ENCODE measurements at places on chromosomes 7 and 10.

DNA sequence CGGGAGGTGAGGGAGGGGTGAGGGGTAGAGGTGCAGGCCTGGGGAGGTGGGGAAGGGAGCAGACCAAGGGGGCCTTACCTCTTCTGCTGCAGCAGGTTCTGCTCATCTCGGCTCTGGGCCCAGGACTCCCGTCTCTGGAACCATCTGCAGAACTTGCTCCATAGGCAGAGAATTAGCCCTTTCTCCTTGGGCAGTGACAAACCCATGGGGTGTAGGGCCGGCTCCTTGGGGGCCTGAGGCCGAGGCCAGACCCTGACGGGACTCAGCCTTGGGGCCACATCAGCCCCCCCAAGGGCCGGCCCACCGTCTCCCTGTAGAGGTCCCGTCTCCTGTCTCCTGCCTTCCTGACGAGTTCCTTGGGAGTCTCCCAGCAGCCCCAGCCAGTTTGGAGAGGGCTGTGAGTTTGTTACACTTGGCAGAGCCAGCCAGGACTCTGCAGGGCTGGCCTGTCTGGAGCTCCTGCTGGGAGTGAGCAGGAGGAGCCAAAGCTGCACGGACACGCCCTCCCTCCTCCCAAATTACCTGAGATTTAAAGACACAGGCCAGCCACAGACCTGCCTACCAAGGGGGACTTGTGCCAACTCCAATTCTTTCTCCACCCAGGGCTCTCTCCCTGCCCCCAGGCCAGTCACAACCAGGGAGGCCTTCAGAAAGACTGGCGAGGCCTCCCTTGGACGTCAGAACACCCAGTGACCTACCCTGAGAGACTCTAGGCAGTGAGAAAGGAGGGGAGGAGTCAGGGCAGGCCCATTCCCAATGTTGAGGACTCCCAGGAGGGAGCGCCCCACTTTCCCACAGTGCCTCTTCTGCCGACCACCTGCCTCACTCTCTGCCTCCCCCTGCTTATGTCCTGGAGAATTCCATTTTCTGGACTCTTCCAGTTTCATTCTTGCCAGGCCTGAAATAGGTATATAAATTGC lies at the start of gene TRPV6:
TSS of gene TRPV6 (minus strand) at position 435 of the 920 bp plus-strand sequence.
- DNase-seq, result no peak

- no peak for DNase-seq
Observed at GRCh38 chr10:27695088-27695487, 50.5 kb downstream of the MKX start.

GRCh38 chr10:61973906-61974305 lies 72.4 kb downstream of the ARID5B start:
- no peak for DNase-seq

DNA sequence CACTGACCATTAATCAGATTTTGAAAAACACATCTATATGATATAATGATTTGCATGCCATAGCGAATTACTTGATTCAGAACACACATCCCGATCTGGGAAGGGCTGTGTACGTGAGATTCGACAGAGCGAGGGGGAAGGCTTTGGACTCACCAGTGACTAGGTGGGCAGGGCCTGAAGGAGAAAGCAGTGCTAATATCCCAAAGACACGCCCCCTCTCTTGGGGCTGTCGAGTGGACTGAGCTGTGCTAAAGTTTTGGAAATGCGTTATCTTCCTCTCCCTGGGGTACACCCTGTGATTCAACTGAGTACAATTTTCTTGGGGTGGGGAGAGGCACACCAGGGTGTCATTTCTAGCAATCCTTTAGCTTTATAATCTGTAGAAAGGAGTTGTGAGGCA lies 1.8 kb downstream of the LRRC17 start:
- no peak for DNase-seq

DNA sequence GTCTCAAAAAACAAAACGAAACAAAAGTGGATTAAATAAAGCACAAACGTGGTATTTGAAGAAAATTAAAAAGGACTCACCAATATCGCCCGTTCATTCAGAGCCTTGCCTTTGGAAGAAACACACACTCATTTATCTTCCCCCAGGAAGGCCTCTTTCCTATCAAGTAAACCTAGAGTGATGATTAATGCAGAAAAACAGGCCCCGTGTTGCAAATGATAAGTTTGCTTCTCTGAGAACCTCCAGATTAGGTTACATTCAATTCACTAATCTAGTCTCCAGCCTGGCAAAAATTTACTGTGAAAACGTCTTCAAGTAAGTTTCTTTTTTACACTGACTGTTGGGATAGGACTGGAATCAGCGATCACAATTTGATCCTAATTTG lies 78.0 kb upstream of the C1GALT1 start:
- no peak for DNase-seq

DNA sequence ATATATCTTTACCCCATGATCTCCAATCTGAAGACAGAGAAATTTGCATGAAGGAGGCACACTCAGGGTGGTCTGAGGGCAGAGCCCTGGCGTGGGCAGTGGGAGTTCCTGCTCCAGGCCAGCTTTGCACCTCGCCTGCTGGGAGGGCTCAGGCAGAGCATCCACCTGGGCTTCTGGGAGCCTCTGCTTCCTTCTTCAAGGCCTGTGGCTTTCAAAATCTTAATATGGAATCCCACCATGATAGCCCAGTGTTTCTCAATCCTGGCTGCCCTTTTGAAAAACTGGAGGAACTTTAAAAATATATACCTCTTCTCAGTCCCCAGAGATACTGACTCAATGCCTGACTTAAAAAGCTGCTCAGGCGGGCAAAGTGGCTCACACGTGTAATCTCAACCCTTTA lies 36.7 kb upstream of the PSAP start:
- no peak for DNase-seq

DNA sequence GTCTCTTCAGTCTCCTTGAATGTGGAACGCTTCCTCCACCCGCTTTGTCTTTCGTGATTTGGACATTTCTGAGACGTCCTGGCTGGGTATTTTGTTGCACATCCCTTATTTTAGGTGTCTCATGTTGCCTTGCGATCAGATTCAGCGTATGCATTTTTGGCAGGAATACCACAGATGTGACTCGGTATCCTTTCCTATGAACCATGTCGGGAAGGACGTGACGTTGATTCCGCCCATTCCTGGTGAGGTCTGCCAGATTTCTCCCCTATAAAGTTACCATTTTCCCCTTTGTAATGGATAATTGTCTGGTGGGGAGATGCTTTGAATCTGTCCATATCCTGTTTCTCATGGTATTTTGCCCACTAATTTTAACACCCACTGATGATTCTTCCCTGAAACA lies 49.6 kb downstream of the RBM17 start:
- no peak for DNase-seq

DNA sequence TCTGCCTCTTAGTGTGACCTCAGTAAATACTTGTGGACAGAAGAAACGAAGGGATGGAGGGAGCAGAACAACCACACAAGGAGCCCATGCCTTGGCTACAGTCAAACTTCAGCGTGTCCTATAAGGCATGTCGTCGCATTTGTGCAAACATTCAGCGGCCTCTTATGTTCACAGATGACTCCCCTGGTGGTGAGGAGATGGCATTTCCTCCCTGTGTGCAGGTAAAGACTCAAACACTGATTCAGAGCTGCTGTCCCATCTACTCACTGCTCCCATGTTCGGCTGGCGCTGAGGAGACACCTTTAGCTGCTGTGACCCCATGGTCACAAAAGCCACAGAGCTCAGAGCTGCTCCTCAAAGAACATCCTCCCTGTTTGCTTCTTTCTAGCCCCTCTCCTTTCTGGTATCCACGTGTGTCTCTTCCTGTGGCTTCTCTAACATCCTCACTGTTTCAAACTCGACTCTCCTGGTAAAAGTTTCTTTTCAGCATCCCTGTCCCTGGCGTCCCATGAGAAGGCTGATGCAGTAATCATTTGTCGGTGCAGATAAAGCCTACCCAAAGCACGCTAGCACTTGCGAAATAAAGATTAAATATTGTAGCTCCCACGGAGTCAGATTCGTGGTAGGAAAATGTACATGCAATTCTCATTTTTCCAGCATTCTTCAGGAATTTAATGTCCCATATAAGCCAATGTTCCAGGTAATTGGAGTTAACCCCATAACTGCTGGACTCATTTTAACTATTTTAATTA lies 124.9 kb upstream of the NEBL start:
- DNase-seq, result no peak
